Forelimb muscle (tissue), 1 donor: ENCODE measurements at places on chromosomes 7 and 10. TPM values are rescaled to one million over a fixed set of nuclear protein-coding genes. Genes with fewer than 3 reads are reported as not detected.

DNA sequence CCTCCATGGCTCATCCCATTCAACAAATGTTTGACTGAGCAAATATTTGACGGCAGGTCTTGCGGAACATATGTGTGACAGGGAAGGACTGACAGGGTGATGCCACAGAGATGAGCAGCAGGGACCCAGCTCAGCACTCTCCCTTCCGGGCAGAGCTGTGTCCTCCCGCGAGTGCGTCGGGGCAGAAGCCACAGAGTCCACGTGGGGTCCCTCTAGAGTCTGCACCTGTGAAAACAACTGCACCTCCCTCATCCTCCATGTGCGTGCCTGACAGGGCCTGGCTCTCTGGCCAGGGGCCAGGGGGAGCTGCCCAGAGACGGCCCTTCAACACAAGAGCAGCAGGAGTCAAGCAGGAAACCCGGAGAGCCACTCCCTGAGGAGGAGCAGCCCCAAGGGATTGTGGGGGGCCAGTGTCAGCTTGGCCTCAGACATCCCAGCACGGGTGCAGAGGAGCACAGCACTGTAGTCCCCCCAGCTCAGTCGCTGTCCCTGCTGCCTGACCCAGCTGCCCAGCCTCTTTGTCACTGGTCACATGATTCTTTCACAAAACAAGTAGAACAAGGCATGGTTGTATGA lies 83.6 kb upstream of the TMEM72 start:
- no peak for DNase-seq

- DNase-seq: no peak
Measured at GRCh38 chr10:21650353-21650752, 116.3 kb downstream of the MLLT10 start.

DNA sequence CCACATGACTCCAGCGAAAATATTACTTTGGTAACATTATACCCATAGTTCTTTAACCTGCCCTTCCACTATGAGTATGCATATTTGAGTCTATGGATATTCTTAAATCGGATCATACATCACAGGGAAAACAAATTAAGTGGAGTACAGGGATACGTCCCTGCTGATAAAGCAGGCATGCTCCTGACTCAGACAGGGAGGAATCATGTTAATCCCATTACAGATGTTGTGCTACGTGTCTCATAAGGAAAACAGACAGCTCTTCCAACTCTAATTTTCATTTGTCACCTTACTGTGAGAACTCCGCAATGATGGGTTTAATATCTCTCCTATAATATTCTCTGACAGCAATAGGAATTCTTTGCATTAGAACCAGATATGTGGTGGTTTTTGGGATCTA lies 469.5 kb upstream of the POM121L12 start:
- DNase-seq: no peak

GRCh38 chr7:73532224-73532623 lies 10.1 kb upstream of the BAZ1B start:
- no peak for DNase-seq

DNA sequence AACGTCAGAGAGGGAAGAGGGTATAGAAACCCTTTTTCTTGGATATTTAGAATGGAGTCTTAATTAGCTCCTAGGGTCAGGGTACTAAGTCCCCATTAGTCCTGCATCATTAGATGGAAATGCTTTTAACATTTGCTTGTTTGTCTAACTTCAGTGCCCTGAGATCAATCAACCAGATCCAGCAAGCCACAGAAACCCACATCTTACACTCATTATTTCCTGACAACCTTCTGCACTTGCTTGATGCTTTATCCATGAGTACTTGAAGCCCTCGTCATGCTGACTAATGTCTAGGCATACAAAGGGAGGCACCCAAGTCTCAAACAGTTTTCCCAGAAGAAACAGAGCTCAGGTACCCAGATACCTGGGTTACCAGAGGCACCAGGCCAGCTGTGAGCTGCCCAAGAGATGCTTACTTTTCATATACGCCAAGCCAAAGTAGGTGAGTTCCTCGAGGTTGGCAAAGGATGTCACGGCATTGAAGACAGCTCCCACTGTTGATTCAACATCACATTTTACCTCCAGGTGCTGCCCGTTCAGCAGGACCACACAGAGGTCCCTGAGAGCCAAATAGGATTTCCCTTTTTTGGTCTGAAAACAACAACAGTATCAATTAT lies 42.7 kb downstream of the FRMPD2 start:
- DNase-seq: no peak

DNA sequence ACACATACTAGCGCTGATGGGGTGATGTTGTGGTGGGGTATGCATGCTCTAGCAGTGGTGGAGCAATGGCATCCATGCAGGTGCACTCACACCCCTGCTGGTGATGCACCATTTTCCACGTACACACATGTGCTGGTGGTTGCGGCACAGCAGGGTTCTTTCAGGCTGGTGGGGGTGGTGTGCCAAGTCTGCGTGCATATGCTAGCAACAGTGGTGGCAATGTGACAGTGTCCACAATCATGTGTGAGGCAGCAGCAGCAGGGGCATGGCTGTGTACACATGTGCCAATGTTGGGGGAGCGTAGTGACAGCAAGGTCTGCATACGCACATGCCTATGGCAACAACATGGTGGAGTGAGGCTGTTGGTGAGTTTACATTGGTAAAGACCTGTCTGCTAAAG lies 148.1 kb downstream of the ZWINT start:
- no peak for DNase-seq

DNA sequence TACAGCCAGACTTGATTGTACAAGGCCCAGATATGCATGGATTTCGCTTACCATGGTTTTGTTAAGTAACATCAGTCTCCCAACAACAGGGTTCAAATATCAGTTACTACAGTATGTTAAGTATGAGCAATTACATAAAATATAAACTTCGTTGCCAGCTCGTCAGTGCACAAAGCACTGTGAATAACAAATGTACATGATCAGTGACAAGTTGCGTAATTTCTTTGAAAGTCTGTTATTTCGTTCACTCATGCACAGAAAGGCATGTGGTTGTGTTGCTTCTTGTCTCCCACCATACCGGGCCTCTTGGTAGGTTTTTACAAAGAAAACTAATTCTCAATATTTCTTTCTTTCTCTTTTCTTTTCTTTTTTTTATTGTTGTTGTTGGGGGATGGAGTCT lies 12.5 kb upstream of the ZNF487 start:
- no peak for DNase-seq

GRCh38 chr7:53002389-53002788 lies 33.0 kb upstream of the POM121L12 start:
- DNase-seq: no peak

GRCh38 chr10:61140765-61141392 lies 196.9 kb upstream of the RHOBTB1 start:
- DNase-seq: peak; percentile 84

DNA sequence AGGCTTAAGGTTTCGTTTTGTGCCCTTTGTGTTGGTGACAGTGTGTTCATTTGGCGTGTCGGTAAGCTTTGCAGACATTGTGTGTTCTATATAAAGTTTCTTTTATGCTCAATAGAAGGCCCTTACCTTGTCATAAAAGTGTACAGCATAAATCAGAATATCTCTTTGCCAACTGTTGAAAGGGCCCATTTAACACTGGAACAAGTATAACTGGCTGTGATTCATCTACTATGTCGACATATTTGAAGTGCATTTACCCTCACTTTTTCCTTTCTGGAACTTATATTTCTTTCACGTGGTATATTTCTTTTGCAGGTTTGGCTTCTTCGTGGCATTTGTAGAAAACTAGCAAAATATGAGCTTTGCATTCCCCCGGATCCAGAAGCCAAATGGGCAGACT lies 32.7 kb downstream of the EEPD1 start:
- DNase-seq: no peak

- peak; percentile 46 for DNase-seq
Measured at GRCh38 chr7:51067757-51068156, 248.9 kb downstream of the COBL start.

DNA sequence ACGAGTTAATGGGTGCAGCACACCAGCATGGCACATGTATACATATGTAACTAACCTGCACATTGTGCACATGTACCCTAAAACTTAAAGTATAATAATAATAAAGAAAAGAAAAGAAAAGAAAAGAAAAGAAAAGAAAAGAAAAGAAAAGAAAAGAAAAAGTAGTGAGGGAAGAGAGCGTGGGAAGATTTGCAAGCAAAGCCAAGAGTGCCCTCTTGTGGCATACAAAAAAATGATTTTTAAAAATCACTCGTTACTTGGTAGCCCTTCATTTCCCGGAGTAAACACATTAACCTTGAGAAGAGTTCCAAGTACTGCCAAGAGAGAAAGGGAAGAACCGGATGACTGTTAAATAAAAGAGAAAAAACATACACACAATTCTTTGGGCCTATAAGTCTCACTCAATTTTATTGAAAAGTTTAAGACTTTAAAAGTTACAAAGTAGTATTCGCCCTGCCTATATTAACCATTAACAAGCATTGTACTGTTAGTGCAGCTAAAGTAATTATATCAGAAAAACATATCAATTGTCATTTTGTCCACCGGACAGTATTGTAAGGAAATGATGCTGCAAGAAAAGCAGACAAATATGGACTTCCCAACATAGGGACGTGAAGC lies 6.2 kb upstream of the CH25H start:
- no peak for DNase-seq

DNA sequence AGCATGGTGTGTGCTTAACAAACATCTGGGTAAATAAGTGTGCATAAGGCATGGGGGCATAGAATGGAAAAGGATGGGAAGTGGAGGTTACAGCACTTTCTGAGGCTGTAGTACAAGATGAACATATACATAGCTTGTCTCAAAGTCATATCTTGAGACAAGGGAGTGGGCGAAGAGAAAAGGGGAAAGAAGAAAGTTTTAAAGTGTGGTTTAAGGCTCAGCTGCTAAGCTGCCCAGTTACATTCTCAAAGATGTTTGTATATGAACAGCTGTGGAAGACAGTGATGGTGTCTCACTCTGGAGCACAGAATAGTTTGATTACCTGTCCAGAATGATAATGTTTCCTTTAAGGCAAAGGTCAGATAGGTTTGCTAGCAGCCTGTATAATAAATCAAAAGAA lies 61.9 kb upstream of the LANCL2 start:
- no peak for DNase-seq

DNA sequence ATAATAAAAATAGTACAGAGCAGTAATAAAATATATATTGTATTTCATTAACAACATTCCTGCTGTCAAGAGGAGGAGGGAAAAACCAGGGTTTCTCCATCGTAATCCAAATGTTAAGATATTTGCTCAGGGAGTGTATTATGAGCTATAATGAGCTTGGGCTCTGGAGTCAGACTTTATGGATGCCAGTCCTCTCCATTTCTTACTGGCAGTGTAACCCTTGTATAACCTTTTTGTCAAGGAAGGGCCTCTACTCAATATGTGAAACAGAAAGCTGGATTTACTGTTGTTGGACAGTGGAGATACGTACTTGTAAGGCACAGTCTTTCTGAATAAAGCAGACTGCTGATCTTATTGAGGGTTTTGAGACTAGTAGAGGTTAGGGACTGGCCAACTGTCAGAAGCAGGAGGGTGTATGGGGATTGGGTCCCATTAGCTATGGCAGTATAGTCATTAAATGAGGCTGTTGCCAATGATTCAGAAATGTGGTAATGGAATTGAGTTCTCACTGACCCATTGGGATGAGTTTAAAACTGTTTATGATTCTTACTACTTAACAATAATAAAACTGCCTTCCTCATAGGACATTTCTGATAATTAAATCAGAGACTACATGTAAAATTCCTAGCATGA lies 56.5 kb downstream of the ZNF277 start:
- no peak for DNase-seq

- DNase-seq: peak; percentile 62
Measured at GRCh38 chr10:75508239-75508813, 76.9 kb downstream of the LRMDA start.

DNA sequence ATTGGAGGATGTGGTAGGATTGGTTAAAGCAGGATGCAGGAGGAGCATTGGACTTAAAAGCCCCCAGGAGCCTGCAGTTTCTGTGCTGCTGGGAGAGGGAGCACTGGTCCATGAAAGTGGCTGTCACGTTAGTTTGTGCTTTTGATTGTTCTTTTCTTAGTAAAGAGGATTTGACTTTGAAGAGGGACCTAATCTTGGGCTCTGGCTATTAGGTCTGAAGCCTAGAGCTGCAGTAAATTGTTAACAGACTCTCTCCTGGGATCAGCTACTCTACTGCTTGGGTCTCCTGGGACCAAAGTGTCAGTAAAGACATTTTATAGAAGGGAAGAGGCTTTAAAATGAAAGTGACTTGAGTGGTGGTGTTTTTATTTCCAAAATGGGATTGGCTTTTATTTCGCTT lies 3.7 kb downstream of the ZFYVE27 start:
- DNase-seq: no peak

DNA sequence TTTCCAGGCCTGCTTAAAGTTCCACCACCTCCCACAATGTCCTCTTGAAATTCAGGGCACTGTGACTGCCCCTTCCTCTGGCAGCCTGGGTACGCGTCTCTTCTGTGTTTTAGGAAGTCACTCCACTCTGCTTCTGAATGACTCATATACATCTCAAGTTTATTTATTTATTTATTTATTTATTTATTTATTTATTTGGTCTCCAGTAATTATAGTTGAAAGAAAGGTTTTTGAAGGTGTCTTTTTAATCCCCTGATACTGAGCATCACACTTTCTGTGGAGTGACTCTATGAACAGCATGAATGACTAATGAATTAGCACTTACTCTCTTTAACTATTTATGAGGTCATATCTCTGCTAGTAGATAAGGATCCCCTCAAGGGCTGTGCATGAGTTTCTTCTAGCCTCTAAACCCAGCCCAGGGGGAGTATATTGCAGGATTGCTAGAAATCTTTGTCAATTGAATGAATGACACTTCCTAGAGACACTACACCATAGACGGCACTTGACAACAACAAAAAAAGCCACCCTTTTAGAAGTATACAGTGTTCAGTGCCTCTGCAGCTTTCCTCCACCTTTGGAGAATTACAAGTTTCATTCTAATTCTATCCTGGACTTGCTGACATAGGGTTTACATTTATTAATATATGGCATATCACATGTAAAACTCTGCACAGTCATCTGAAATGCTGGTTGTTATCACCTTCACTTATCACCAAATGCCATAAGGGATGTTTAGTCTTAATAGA lies 2.1 kb downstream of the MACC1 start:
- DNase-seq: no peak

DNA sequence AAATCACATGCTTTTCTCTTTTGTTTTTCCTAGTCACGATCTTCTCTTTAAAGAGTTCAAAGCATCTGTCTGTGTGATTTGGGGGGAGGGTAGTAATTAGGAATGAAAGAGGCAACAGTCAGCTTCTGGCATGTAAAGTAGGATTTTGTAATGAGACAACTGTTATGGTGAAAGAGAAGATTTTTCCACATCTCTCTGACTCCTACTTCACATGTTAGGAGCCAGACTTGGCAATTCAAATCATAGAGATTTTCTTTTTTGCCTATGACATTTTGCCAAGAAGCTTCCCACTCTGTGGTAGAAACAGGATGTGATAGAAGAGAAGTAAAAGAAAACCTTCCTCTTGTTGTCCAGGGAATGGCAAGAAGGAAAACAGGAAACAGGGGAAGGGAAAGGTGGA lies 38.3 kb upstream of the KLHL7 start:
- DNase-seq: no peak

GRCh38 chr7:33357846-33358245 lies 228.5 kb downstream of the BBS9 start:
- no peak for DNase-seq

Gene ITIH5
- 47.8 TPM for polyA plus RNA-seq

Gene POLD2
- 75.6 TPM for polyA plus RNA-seq

Gene GJD4
- polyA plus RNA-seq: 4.2 TPM

Gene DUSP5
- 2.5 TPM for polyA plus RNA-seq

Gene EN2
- 0.71 TPM for polyA plus RNA-seq

Gene WIPF3
- 16.1 TPM for polyA plus RNA-seq

Gene DDX56
- 56.7 TPM for polyA plus RNA-seq

Gene MYOF
- 52.4 TPM for polyA plus RNA-seq

Gene MYH16
- polyA plus RNA-seq: 0.18 TPM

Gene UCN3
- not detected for polyA plus RNA-seq
